Activated CD4-positive, alpha-beta memory T cell treated with anti-CD3 and anti-CD28 coated beads for 36 hours (primary cell): ENCODE measurements at places on chromosomes 4 and X. TPM values are rescaled to one million over a fixed set of nuclear protein-coding genes. Genes with fewer than 3 reads are reported as not detected.

DNA sequence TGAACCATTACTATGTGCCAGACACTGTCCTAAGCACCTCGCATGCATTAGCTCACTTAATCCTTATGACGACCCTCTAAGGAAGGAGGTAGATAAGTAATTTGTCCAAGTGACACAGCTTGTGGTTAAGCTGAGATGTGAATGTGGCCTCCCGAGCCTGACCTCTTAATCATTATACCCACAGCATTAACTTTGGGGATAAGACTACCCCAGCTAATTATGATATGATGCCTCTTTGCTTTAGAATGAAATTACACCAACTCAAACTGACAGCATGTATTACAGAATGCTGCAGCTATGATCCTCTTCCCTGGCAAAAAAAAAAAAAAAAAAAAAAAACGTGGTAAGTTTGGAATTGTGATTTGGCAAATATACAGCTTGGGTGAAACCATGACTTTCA is 53.5 kb downstream of the APBB2 start:
- H3K4me1 ChIP-seq = no peaks in the 10 kb centered on the region
- no peak for DNase-seq
- no peak overlapping the region for H3K4me3 ChIP-seq
- no peak overlapping the region for H3K27ac ChIP-seq

GRCh38 chr4:18698119-18698883 is 676.7 kb upstream of the LCORL start:
- H3K36me3 ChIP-seq = no peaks in the 10 kb centered on the region
- no peak overlapping the region for H3K4me3 ChIP-seq
- no peak for DNase-seq
- H3K27me3 ChIP-seq = peaks cover 1% of the 10 kb centered on the region

DNA sequence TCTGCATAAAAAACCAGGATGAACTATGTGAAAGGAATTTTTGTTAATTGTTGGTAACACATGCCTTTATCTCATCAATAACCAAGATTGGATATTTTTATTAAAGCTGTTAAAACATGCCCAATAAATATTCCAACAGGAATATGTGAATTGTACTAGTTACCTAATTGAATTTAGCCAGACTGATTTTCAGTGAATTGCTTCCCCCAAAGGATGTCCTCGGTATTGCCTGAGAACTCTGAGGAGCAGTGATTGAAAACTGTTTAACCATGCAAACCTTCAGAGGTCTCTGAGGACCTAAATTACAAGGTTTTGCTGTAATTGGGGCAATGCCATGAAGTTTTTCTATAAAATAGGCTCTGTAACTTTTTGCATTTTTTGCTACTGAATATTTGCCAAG is 66.6 kb downstream of the BLTP1 start:
- no peak overlapping the region for H3K4me3 ChIP-seq
- no peak for DNase-seq
- H3K4me1 ChIP-seq = peaks cover 29% of the 10 kb centered on the region
- H3K27me3 ChIP-seq = no peaks in the 10 kb centered on the region

HS6ST2 gene
- total RNA-seq = 0.75 TPM

PAGE5 gene
- total RNA-seq = 0.68 TPM

MID1 gene
- 0.27 TPM for total RNA-seq
